ENCODE measurements at places on chromosomes 2 and 18.

GRCh38 chr2:60794271-60794863 lies 38.3 kb downstream of the PAPOLG start:
- no peak for DNase-seq

DNA sequence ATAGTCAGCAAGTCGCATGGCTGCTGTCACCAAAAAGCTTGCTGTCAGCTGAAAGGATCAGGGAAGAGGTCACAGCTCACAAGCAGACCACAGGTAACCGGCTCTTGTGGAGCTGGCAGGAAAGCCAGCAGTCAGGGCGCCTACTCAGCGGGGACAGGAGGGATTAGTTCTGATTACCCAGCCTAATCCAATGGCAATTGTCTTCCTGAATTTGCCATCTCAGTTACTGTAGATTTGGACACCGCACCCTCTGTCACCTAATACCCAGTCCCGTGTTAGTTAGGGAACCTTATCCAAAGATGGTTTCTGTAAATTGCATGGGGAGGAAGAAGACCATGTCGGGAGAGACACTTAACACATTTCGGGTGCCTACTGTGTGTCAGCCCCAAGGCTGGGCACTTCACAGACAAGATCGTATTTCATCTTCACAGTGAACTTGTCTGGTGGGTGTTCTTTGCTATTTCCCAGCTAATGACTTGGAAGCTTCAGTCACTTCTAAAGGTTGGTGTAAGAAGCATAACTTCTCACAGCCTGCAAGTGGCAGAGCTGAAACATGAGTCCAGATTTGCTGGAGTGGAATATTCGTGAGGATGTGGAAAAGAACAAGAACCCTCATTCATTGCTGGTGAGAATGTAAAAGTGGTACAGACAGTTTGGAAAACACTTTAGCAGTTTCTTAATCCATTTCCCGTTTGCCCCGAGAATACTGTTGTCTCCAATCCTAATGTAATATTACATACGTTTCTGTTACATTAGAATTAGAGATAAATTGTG lies 9.9 kb downstream of the ALPK2 start:
- DNase-seq: no peak

DNA sequence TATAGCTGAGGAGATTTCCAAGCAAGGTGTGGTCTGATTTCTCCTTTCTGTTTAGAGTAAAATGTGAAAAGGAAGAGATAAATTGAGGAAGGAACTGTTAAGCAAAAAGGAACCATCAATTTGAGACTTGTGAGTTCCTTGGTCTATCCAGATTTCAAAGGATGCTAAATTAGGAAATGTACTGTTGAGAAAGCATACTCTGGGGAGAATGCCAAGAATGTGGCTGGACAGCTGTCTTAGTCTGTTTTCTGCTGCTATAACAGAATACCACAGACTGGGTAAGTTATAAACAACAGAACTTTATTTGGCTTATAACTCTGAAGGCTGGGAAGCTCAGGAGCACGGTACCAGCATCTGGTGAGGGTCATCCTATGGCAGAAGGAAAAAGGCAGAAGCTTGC lies 1097.2 kb downstream of the TDRD15 start:
- no peak for DNase-seq

GRCh38 chr2:226304308-226304707 lies 495.3 kb downstream of the IRS1 start:
- no peak for DNase-seq

GRCh38 chr2:86625096-86625495 lies 1.4 kb upstream of the RNF103 start:
- no peak for DNase-seq

- DNase-seq: no peak
These were observed 16.6 kb upstream of the DYNC1I2 start for GRCh38 chr2:171670655-171671054.

DNA sequence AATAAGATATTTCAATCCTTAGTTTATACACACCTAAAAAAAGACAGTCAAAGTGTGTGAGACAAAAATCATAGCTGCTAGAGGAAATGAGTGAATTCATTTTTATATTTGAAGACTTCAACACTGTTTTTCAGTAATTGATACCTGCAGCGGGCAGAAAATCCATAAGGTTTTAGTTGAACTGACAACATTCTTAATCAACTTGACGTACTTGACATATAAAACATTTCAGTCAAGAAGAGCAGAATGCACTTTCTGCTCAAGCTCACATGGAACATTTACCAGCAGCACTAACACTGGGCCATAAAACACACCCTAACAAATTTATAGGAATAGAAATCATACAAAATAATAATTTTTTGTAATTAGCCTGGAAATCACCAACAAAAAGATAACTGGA lies 959.6 kb upstream of the SOX11 start:
- DNase-seq: no peak

GRCh38 chr2:111691164-111691875 lies 192.7 kb downstream of the ANAPC1 start:
- DNase-seq: no peak

GRCh38 chr2:206978746-206979145 lies 39.4 kb downstream of the CPO start:
- no peak for DNase-seq

DNA sequence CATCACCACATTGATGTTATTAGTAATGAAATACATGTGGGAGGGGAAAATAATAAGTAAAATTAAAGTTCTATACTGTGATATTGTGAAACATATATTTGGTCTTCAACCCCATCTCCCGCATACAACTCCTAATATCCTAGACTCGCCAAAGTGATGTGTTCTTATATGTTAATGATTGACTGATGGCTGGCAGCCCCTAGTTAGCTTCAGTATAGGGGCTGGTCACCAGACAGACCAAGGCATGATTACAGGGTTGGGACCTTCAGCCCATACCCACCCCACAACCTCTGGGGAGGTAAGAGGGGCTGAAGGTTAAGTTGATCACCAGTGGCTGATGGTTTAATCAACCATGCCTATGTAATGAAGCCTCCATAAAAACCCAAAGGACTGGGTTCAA lies 28.1 kb upstream of the MREG start:
- DNase-seq: no peak

DNA sequence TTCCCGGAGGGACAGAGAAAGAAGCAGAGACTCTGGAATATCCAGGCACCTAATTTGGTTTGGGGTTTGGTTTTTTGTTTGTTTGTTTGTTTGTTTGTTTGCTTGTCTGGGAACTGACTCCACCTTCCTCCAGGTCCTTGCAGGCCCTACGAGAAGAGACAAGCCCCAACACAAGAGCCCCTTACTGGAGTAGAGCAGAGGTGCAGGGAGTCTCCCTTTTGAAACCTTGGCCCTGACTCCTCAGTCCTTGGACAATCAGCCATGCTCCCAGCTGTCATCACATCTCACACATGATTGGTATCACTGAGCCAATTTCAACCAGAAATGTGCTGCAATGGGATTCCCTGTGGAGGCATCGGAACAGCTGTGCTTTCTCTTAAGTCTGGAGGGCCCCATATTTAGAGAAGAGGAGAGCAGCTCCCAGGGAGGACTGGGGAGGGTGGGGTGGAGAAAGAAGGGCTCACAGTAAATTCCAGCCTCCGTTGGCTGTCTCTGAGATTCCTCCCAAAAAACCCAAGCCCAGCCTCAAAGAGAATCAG lies 279.9 kb upstream of the NCKAP5 start:
- no peak for DNase-seq

- DNase-seq: no peak
These were observed 68.7 kb downstream of the DNAJC10 start for GRCh38 chr2:182784777-182785176.

GRCh38 chr2:236117401-236117800 lies 50.8 kb downstream of the GBX2 start:
- no peak for DNase-seq

DNA sequence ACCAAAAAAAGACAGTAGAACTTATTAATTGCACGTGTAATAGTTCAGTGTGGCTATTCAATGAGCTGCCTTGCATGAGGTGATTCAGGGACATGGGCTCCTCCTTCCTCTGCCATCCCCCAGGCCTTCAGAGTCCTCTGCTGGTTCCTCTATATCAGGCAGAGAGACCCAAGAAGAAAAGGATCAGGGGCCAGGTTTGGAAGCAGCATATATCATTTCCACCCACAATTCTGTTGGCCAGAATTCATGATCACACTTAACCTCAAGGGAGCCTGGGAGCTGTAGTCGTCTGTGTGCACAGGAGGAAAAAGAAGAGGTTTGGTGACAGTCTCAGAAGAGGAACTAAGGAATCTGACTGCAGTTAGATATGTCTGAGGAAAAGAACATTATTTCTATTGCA lies 114.0 kb upstream of the GLS start:
- DNase-seq: no peak

DNA sequence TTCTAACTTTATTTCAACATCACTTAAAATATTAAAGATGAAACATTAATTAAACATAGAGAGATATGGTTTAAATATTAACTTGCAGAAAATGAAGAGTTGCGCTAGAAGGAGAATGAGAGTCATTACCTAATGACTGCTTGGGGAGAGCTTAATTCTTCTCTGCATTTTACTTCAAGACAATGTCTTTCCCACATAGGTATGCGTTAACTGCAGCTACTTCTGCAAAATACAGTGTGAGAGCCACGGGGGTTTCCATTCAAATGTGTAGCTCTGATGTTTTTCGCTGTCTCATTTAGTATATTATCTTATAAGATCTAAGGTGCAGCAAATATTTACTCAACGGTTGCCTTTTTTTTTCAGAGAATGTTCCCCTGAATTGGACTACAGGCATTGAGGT lies 126.7 kb downstream of the TMX3 start:
- no peak for DNase-seq

- DNase-seq: no peak
These were observed 49.7 kb downstream of the SH3YL1 start for GRCh38 chr2:213932-214693.

DNA sequence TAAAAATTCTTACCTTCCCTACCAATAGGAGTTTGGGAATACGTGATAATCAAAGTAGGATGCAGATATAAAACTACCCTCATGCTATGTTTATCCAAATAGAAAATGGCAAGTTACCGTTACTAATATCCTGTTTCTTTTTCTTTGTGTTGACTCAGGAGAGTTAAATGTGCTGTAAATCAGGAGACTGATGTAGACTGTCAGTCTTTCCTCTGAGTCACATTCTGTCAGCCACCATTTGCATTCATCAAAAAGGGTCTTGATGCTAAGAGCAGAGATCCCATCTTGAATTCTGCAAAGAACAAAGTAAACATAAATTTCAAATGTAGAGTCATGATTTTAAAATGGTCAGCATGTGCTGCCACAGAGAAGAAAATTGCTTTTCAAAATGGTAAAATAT lies 712.8 kb downstream of the SOCS6 start:
- DNase-seq: no peak

DNA sequence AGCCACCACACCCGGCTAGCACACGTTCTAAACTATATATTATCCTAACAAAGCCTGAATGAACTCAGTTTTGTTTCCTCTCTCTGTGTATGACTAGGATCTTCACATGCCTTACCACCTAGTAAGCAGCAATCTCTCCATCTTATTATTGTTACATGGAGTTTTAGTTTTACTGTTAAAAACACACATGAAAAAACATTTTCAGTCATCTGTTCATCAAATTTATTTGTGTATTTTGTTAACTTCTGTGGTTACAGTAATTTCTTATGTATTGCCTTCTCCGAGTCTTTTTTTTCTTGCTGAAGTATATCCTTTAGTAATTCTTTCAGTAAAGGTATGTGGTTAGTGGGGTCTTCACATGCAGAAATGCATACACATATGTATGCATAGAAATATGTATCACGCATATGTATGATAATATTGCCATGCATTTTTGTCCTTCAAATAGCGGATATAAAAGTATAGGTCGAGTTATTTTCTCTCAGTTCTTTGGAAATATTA lies 31.4 kb downstream of the ANO7 start:
- no peak for DNase-seq

DNA sequence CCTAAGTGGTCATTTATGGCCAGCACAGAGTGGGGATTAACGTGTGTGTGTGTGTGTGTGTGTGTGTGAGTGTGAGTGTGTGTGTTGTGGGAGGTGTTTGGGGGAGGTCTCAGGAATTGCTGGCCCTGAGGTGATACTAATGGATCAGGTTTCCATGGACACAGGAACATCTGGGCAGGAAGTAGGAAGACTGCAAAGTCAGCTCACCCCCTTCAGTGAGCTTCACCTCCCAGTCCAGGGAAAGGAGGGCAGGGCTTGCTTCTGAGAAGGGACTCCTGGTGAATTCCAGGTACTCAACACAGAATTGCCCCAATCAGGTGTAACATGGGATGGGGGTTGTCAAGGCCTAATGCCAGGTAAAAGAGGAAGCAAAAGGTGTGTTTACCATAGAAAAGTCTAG lies 30.3 kb upstream of the IL1R1 start:
- DNase-seq: no peak

GRCh38 chr2:95383635-95384027 lies 18.9 kb upstream of the FAHD2A start:
- no peak for DNase-seq

DNA sequence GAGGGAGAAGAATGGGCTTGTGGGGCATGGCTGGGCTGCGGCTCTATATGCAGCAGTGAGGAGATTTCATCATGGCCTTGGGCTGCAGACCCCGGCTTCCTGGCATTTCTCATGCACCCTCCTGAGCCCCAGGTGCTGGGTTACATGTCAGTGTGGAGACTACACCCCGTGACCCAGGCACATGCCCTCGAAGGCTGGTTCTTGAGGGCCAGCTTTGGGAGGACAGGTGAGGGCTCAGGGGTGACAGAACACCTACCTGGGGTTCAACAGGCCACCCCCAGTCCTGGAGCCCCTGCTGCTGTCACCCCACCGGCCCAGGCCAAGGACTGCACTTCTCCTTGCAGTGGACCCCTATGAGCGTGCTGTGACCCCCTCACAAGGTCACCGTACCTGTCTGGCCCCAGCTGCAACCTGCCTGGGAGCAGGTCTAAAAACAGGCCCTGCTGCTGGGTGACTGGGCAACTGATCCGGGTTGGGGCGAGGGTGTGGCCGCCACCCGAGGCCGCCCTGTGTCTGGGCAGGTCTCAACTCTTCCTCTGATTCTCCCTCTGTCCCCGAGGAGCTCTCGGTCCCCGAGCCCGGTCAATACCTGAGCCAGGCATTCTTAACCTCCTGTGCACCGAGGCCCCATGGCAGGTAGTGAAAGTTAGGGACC lies 94.8 kb upstream of the OTOS start:
- DNase-seq: peak; percentile 82

DNA sequence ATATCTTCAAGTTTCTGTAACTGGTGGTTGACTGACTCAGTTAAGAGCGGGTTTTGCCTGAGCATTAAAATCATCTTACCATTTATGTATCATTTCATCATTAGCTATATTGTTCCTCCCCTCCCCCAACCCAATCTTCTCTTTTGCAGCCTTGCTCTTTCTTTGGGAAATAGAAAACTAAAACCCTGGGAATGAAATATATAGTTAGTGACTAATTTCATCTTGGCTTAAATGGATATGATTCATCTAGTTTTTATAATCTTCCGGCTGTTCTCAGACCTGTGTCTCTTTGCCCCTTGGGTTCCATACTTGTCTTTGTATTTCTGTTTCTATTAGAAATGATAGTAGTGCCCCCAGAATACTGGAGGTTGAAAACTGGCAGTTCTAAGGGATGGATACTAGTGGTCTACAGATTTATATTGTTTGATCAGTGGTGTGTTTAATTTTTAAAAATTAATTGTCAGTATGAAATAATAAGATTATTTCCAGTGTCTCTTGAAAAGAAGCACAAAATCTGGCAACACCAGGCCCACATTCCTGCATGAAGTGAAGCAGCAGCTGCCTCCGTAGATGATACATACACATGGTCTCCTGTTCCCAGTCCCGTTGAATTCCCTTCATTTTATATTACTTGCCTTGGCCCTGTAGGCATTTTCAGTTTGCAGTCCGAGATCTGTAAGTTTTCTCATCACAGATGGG lies 44.5 kb downstream of the PHLPP1 start:
- DNase-seq: no peak

GRCh38 chr2:197339016-197339415 lies 28.4 kb upstream of the ANKRD44 start:
- DNase-seq: no peak

GRCh38 chr18:44458777-44459176 lies 221.9 kb upstream of the SETBP1 start:
- no peak for DNase-seq
